Left hindlimb (tissue), 1 donor: ENCODE measurements at places on chromosomes 3 and 15.

- DNase-seq: no peak
Measured at GRCh38 chr3:105553851-105554250, 187.1 kb downstream of the ALCAM start.

DNA sequence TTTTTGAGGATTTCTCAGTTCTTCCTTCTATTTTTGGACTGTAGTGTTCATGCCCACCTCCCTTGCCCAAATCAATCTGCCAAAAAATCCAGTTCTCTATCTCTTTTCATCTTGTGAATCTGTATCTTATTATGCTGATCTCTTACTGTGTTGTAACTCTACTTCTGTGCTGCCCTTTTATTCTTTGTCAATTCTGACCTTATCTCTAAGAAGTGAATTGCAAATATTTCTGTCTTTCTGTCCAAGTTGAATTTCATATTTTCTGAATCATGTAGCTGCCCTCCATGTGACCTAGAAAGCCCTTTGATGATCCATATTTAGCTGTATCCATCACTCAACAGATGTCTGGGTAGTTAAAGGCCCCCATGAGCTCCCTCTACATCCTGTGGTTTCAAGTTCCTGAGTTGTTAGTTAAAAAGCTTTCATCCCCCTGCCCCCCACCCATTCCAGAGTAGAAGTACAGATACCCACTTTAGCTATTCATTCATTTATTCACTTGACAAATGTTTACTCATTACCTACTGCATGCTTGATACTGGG, 33.6 kb upstream of the ETV5 start:
- no peak for DNase-seq

DNA sequence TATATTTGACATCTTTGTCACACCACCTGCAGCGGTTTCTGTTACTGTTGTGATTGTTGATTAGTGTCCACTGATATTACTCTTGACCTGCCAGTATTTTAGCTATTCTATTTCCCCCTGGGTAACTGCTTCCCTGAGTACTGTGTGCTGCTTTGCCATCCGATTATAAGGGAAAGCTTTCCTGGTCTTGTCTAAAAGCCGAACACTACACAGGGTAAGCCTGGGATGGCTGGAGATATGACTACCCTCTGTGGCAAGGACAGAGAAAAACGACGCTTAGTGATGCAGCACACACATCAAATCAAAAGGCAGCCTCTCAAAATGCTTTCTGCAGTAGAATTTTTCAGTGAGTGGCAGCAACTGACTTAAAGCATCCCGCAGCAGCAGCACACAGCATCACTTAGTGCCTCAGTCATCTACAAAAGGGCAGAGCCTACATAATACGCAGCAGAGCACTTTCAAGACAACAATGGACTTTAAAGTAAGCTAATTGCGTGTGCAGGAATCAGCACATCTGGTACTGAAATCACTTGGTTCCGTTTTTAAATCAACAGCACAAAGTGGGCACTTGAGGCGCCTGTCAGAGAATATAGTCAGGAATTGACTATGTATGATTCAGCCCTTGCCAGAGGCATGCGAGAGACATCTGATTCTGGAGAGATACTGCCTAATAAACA, 656.3 kb upstream of the TGFBR2 start:
- no peak for DNase-seq

DNA sequence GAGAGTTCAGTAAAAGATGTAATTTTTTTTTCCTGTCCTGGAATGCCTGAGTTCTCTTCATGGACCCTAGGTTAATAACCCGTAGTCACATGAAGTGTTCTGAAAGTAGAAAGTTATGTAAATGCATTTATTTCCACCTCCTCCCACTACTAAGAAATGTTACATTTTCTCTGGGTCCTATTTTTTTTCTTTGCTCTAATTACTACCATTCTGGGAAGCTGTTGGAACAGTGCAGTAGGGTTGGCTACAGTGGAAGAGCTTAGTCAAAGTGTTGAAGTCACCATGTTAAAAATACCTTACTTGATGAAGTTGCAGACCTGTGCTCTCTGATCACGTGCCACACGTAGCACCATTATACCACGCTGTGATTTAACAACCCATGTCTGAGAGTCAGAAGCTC, 153.8 kb upstream of the TSC22D2 start:
- no peak for DNase-seq

DNA sequence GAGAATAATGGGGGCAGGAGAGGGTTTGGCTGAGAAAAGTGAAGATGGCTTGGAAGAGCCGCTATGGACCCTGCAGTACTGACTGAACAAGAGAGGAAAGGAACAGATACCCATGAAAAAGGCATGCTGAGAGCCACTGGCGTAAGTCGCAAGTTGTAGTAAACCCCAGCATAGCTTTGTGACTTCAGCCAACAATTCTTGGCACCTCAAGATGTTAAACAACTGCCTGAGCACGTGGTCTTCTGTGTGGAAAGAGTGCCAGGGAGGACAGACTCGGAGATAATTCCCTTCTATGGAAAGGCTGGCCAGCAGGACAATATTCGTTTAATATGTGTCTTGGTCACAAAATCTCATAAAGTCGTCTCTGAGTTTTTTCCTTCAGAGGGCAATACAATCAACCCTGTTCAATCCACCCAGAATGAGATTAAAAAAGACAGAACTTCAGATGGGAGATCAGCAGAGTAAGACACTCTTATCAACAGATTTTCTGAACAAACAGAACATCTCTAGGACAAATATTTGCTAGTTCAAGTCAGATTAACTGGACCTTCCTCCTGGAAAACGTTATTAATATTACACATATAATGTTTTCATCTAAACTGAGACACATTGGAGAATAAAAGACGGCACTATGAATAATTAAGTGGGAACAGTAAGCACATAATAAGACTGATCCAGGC, 49.2 kb downstream of the NEK10 start:
- DNase-seq: no peak

GRCh38 chr3:52218454-52218853, 7.0 kb downstream of the TLR9 start:
- DNase-seq: peak; percentile 36

GRCh38 chr3:23877329-23877980, 39.3 kb downstream of the NKIRAS1 start:
- no peak for DNase-seq

GRCh38 chr15:90063770-90064247, 38.5 kb downstream of the IDH2 start:
- no peak for DNase-seq
